K562 (cell line): ENCODE measurements at places on chromosomes 7 and 10.

DNA sequence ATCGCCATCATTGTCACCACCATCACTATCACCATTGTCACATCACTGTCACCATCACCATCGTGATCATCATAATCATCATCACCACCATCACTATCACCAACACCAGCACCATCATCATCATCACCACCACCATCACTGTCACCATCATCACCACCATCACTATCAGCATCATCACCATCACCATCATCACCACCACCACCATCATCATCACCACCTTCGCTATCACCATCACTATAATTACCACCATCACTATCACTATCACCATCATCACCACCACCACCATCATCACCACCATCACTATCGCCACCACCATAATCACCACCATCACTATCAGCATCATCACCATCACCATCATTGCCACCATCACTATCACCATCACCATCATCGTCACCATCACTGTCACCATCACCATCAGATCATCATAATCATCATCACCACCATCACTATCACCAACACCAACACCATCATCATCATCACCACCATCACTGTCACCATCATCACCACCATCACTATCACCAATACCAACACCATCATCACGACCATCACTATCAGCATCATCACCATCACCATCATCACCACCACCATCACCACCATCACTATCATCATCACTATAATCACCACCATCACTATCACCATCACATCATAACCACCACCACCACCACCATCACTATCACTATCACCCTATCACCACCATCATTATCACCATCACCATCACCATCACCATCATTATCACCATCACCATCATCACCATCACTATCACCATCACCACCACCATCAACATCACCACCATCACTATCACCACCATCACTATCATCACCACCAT lies 6.0 kb upstream of the GNA12 start:
- no peaks in the 10 kb centered on the region for H3K36me3 ChIP-seq
- H3K4me3 ChIP-seq = no peak overlapping the region
- no peaks in the 10 kb centered on the region for H3K27me3 ChIP-seq
- DNase-seq = no peak
- no peaks in the 10 kb centered on the region for H3K4me1 ChIP-seq

DNA sequence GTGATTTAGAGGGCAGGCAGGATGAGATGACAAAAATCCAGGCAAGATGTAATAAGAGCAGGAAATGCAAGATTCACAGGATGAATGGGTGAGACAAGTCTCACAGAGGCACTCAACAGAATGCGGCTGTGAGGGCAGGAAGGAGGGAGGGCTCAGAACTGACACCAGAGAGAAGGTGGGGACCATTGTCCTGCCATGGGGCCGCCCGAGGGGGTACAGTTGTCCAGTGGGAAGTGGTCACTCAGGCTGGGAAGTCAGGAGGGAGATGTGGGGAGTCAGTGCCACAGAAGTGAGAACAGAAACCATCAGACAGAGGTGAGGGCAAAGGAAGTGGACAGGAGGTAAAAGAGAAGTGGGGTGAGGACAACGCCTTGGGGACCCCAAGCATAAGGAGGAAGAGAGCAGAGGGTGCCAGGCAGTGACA lies 8.9 kb downstream of the HIP1 start:
- H3K4me3 ChIP-seq = no peak overlapping the region
- no peak for DNase-seq
- no peak overlapping the region for H3K27ac ChIP-seq
- peaks cover 28% of the 10 kb centered on the region for H3K4me1 ChIP-seq

GRCh38 chr7:102222445-102222844 lies 64.2 kb upstream of the SH2B2 start:
- no peak overlapping the region for H3K27ac ChIP-seq
- peaks cover 10% of the 10 kb centered on the region; the same call in 1 of the 3 replicates for H3K36me3 ChIP-seq
- H3K4me3 ChIP-seq = no peak overlapping the region

DNA sequence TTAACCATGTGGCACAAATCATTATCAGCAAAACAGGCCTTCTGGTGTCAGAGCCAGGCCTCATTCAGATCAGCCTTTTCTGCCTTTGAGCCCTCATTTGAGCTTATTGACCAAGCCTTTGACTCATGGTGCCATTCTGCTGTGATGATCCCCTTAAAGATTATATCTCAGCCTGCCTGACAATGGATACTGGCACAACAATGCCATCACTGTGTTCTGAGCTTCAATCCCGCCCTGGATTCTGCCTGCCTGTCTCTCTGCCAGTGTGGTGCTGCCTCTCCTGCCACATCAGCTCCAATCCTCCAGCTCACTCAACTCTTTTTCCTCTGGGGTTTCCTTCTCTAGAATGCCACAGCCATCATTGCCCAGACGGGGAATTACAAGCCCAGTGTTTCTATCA lies 52.6 kb downstream of the SRI start:
- no peaks in the 10 kb centered on the region for H3K36me3 ChIP-seq
- H3K4me1 ChIP-seq = no peaks in the 10 kb centered on the region
- no peak for DNase-seq
- H3K27ac ChIP-seq = no peak overlapping the region
- H3K27me3 ChIP-seq = no peaks in the 10 kb centered on the region
- no peak overlapping the region for H3K4me3 ChIP-seq
